SK-MEL-5 (cell line): ENCODE measurements at places on chromosomes 2 and 18.

DNA sequence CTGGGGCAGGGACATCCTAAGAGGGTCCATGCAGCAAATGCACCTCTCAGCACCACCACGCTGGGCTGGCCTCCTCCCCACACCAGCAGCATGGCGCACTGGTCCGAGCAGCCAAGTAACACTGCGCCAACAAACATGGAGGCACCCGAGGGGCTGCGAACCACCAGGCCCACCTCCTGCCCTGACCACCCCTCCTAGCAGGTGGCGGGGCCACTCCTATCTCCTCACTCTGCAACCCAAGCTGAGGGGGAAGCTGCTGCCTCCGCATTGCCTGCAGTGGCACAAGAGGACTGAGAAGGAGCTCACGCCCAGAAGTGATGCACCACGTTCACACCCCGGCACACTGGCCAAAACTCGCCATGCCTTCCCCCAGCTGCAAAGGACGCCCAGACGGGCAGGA lies 94.4 kb downstream of the EIPR1 start:
- DNase-seq = no peak

DNA sequence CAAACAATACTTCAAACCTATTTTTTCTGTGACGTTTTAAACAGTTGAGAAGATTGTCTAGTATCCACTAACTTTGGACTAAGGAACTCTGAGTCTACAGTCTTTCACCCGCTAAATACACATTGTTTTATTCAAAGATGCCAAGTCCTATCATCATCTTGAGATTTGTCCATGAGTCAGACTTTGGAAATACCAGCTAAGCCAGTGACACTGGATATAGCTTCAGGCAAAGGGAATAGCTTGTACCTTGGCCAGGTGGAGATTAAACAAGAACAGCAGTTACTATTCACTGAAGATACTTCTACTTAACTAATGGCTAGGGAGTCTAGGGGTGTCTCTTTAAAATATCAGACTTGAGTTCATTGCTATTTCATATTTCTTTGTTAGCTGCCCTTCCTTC lies 137.5 kb downstream of the COMMD1 start:
- no peak for DNase-seq

- DNase-seq = no peak
These were observed 75.0 kb upstream of the ID2 start for GRCh38 chr2:8606649-8607550.

- DNase-seq = no peak
These were observed 318.1 kb downstream of the ZNF521 start for GRCh38 chr18:25033747-25034471.

GRCh38 chr2:112160283-112161250 lies 22.4 kb downstream of the FBLN7 start:
- no peak for DNase-seq

DNA sequence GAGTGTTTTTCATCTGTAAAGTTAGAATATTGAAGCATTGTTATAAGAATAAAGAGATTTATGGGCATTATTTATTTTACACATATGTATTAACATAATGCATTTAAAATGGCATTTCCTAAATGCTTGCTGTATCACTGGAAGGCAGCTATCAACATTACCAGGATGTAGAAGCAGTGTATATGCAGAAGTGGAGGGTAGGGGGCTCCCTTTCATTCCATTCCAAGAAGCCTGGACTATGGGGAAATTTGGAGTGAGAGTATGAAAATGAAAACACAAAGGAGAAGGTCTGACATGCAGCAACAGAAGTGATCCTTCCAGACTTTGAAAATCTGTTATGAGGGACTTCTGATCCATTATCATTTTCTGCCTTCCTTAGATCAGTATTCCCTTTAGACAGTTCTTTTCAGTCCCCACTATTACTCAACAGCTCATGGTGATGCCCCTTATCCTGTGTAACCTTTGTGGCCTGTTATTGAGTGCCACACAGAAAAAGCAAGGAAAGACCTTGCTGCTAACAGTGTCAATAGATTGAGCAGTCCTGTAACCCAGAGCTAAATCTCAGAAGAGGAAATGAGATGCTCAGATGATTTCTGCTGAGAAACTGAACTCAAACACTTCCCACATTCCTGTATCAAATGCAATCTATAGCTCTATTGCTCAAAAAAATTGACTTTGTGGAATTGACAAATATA lies 216.6 kb downstream of the HNMT start:
- peak; percentile 19 for DNase-seq

GRCh38 chr2:130328710-130329109 lies 14.0 kb upstream of the IMP4 start:
- DNase-seq = peak; percentile 5

- no peak for DNase-seq
These were observed 309.8 kb upstream of the COL3A1 start for GRCh38 chr2:188664416-188664815.

DNA sequence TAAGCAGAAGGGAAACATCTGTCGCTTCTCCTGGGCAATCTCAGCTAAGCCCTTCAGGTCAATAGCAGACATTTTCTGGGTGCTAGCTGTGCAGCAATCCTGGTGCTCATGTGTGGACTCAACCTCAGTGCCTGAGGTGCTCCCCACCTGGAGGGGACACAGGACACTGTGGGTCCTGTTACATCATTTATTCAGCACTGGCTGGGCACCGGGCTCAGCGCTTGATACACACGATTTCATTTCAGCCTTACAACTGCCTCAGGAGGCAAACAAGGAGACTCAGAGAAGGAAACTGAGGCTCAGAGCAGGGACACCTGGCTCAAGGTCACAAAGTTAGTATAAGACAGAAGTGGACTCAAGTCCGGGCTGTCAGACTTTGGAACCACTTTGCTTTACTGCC lies 46.7 kb downstream of the MARCO start:
- DNase-seq = no peak

DNA sequence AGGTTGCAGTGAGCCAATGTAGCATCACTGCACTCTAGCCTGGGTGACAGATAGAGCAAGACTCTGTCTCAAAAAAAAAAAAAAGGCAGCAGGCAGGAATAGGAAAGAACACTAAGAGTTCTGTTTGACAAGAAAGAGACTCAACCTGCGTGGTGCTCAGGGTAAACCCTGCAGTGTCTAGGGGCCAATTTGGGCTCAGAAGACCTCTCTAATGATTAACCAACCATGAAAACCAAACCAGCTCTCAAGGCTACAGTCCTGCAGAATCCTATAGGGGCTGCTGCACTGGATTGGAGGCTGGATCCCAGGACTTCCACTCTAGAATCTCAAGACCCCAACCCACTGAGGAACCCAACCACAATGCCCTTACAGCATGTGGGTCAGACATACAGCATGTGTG lies 2.4 kb downstream of the TRABD2A start:
- DNase-seq = no peak

- no peak for DNase-seq
These were observed 211.4 kb upstream of the LRRTM1 start for GRCh38 chr2:80515964-80516363.

GRCh38 chr2:1883476-1883875 lies 139.2 kb upstream of the PXDN start:
- DNase-seq = no peak
